Heart left ventricle (tissue), 16 donors: ENCODE measurements at places on chromosomes 12 and 14. TPM values are rescaled to one million over a fixed set of nuclear protein-coding genes. Genes with fewer than 3 reads are reported as not detected.

DNA sequence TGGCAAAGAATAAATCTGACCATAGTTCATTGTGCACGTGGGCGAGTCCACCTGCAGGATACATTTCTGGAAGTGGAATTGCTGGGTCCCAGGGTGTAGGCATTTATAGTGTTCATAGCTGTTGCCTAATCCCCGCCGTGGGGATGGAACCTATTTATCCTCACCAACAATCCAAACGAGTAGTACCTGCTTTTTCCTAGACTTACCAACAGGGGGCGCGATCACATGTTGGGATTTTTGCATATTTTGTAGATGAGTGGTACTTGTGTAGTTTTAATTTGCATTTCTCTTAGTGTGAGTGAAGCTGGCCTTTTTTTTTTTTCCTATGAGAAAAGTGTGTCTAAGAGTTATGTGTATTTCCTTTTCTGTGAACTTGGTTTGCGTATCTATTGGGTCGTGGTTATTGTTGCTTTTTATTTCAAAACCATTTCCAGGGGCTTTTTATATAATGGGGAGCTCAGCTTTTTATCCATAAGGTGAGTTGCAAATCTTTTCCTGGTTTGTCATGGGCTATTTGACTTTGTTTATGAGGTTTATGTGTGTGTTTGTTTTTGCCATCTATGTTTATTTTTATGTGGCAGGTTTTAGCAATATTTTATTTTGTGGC lies 67.2 kb downstream of the CCDC92 start:
- DNase-seq, result peak; percentile 30

DNA sequence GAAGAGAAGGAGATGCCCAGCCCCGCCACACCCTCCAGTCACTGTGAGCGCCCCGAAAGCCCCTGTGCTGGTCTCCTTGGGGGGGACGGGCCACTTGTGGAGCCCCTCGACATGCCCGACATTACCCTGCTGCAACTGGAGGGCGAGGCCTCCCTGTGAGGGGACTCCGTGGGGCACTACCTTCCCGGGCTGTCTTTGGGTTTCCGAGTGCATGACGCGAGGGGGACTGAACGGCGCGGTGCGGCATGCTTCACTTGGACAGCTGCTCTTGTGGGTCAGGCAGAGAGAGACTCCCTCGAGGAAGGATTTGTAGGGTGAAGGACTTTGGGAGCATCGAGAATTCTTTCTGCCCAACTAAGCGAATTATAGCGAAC lies 1.1 kb downstream of the CCDC184 start:
- no peak for DNase-seq

DNA sequence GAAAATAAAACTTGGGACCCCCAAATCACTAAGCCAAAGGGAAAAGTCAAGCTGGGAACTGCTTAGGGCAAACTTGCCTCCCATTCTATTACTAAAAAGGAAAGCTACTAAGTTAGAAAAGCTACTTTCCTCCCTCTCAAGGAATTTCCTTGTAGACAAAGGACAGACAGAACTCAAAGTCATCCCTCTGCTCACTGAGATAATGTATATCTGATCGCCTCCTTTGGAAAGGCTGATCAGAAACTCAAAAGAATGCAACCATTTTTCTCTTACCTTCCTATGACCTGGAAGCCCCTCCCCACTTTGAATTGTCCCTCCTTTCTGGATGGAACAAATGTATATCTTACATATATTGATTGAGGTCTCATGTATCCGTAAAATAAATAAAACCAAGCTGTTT lies 190.5 kb upstream of the DCN start:
- no peak for DNase-seq

- no peak for DNase-seq
Measured at GRCh38 chr12:90842477-90842876, 112.5 kb downstream of the CCER1 start.

DNA sequence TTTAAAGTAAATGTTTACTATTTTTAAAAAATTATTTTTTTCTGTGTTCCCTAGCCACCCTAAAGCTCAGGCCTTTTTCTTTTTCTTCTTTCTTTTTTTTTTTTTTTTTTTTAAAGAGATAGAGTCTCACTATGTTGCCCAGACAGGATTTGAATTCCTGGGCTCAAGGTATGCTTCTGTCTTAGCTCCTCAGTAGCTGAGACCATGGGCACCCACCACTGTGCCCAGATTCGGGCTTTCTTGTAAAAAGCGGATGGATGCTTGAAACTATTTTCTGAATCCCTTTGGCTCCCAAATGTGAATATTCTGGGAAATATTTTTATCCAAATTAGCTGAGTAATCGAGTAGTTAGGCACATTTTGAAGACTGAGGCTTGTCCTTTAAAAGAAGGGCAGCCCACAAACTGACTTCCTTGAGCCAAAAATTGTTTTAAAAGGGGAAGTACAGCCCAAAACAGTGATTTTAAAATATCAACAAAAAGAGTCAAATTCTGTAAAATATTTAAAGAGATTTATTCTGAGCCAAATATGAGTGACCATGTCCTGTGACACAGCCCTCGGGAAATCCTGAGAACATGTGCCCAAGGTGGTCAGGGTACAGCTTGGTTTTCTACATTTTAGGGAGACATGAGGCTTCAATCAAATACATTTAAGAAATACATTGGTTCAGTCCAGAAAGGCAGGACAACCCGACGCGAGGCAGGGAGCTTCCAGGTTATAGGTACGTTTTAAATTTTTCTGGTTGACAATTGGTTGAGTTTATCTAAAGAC lies 28.8 kb upstream of the HIGD1C start:
- DNase-seq, result no peak

DNA sequence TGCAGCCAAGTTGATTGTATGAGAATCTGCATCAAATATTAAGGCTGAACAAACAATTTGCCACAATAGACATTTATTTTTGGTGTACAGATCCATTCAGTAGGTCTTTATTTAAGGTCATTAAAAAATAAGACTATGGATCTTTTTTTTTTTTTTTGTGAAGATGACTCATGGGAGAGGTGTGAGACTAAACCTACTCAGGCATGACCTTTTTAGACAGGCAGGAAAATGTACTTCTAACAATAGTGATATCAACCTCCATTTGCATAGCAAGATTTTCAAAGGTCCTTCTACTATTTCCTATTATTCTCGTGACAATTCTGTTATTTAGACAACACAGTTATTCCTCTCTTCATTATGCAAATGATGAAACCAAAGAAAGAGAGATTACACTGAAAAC lies 39.9 kb upstream of the PTPRR start:
- DNase-seq, result no peak

DNA sequence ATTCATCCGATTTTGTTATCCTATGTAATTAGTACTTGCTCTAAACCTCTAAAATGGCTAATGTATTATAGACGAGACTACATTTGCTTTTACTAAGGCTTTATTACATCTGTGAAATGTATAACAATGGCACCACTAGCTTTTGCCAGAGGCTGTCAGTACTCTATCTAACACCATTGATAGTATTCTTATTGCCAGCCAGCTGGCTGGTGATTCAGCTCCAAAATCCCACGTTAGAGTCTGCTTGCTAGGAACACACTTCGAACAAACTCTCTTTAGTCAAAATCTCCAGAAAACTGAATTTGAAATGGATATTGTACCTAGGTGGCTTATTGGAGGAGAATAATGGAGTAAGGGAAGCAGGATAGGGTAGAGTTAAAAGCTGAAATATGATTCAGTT lies 839.2 kb downstream of the SLC6A15 start:
- DNase-seq, result no peak

GRCh38 chr14:55832122-55832911 lies 252.3 kb downstream of the KTN1 start:
- DNase-seq, result no peak

DNA sequence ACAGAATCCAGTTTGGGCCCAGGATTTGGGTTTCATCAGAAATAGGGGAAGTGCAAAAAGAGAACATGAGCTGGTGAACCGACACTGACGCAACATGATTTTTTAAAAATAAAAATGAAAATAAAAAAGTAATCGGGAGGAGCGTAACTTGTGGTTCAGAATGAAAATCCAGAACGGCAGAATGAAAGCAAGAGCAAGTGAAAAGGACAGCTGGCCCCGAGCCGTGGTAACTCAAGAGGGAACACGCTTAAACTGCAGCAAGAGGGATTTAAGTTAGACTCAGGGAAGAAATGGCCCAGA lies 1.6 kb downstream of the SLC6A12 start:
- DNase-seq, result no peak

DNA sequence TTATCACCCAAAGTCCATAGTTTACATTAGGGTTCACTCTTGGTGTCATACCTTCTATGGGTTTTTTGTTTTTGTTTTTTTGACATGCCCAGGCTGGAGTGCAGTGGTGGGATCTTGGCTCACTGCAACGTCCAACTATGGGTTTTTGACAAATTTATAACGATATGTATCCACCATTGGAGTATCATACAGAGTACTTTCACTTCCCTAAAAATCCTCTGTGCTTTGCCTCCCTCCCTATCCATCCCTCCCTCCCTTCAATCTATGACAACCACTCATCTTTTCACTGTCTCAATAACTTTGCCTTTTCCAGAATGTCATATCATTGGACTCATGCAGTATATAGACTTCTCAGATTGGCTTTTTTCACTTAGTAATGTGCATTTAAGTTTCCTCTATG lies 139.0 kb upstream of the CCDC198 start:
- DNase-seq, result no peak

DNA sequence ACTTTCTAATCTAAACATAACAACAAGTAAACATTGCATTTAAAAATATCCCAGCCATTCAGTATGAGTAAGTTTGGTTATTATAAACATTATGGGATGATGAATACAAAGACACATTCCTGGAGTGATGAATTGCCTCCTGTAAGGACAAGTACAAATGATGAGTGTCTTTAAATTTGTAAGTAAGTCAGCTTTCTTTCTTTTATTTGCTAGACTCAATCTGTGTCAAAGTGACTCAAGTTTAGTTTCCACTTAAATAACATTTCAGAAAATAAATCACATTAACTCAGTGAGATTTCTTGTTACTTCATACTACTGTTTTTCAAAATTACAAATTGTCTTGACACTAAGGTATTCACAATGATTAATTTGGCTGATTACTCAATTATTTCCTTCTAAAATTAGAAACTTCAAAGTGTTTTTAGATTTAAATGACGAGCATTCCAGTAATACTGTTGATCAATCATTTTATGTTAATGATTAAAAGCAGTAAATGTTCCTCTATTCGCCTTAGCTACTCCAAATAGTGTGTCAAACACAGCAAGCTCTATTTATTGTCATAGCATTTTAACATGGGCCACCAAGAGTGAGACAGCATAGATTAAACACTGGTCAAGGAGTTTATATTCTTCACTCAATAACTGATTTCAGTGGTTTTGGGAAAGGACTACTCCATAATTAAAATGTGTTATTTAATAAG lies 658.0 kb upstream of the MDGA2 start:
- DNase-seq, result no peak

DNA sequence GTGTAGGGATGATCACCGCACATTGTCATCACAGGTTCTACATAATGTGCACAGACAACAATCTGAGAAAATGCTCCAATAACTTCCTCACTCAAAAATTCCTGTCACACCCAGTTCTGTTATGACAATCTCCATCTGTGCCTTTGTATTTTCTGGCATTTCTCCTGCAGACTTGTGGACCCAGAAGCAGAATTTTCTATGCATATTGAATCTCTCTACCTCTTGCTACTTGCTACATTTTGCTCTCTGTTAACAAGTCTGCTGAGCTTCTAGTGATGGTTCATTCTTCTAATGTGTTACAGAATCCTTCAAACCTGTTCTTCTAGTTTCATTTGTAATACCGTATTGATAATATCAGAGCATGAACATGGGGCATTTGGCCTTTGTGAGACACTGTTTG lies 127.8 kb upstream of the PTPRQ start:
- no peak for DNase-seq

DNA sequence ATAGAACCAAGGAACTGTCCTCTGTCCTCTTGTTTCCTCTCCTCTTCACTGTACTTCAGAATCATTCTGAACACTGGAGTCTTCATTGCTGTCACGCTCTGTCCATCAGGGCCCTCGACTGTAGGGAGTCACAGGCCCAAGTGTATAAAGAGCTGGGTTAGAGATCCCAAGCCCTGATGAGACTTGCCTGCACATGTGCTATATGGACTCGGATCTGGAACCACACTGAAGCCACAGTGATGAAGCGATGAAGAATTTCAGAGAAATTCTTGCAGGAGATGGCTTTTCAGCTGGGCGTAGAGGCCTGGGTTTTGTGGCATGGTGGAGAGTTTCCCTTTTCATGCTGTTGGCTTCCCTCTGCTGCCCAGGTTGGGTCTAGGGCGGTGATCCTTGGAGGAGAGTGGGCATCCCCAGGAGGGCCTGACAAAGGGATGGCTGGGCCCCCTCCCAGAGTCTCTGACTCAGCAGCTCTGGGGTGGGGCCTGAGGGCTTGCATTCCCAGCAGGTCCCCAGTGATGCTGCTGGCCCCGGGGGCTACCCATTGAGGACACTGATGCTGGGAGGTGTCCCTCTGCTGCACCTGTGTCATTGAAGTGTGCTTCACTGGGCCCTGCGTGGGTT lies 39.6 kb upstream of the YY1 start:
- DNase-seq, result no peak

GRCh38 chr14:92409043-92409442 lies 86.1 kb downstream of the SLC24A4 start:
- peak; percentile 10 for DNase-seq

DNA sequence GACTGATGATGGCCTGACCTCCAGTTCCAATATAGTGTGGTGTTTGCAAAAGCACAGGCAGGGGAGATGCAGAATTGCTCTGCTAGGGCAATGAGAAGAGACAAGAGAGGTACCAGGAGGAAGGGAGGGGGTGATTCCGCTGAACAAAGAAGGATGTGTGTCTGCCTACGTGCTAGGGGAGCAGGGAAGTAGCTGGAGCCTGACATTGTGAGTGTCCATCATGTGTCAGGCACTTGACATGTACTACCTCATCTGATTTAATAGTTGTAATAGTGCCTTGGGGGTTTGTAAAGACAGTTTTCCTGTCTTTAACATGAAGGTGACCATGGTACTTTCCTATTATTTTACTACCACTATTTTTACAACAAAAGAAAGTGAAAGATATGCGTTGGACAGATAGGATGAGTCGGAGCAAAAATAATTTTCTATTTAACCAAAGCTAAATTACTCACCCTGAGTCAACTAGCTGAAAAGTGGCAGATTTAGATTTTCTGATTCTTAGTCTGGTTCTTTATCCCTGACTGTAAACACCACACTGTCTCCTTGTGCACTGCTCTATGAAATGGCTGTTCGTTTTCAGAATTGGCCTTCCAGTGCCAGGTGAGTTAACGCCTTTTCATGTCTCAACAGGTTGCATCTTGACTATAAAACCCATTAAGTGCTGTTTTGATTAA lies 33.7 kb upstream of the TEAD4 start:
- DNase-seq, result no peak

DNA sequence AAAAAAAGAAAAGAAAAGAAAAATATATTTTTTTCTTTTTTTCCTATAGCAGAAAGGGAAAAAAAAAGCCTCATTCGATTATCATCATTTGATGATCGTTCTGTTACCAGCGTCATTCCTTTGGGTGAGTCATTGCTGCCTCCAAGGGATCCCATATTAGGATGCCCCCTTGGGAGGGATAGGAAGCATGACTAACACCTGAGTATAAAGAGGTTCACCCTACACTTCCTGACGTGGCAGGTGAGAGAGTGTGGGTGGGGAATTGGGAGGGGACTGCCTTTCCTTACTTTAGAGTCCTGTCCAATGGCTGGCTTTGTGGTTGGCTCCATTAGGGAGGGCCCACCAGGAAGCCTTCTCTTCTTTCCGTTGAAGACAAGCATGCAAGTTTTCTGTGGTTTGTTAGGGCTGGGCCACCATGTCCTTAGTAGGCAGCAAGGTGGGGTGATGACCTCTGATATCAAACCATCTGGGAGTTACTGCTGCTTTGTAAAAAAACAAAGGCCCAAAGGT lies 56.1 kb upstream of the FUT8 start:
- no peak for DNase-seq

Gene CFAP251
- total RNA-seq, result 1.6 TPM

Gene DLGAP5
- total RNA-seq, result 0.79 TPM

Gene RDH16
- 0.15 TPM for total RNA-seq

Gene CLEC1B
- not detected for total RNA-seq

Gene DHRS2
- total RNA-seq, result not detected

Gene PRR4
- 0.85 TPM for total RNA-seq

Gene PPM1H
- 9.6 TPM for total RNA-seq
